Left renal pelvis (tissue), 4 donors: ENCODE measurements at places on chromosomes 11 and 22. TPM values are rescaled to one million over a fixed set of nuclear protein-coding genes. Genes with fewer than 3 reads are reported as not detected.

DNA sequence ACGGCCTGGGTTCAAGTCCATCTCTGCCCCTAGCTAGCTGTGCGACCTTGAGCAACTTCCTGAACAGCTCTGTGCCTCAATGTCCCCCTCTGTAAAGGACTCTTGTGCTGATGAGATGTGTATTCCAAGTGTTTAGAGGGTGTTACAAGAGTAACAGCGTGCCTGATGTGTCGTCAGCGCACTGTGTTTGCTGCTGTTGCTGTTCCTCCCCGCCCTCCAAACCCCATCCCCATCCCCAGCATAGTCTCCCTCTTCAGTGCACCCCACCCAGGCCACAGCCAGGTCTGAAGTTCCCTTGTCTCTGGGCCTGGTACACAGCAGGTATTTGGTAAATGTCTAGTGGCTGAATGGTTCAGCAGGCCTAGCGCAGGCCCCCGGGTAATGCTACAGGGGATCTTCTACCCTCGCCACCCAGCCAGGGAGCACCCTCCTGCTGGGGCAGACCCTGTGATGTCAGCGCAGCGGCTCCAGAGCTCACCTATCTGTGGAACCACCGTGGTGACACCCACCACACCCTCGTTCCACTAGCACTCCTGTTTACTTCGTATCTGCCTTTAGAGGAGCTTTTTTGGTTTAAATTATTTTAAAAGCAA lies 10.3 kb downstream of the CBX7 start:
- no peak for DNase-seq

DNA sequence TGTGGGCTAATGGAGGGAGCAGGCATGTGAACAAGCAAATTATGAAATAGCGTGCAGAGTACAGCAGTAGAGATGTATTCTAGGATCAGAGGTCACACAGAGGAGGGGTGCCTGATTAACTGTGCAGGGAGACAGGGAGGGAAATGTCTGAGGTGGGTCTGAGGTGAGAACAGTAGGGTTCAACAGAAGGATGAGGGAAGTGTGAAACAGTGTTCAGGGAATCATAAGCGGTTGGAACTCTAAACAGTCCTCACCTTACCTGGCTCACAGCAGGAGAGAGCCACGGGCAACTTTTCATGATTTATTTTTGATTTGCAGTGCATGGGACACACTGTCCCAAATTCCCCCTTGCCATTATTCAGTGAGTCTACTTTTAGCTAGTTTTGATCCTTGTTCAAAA lies 90.5 kb downstream of the PIWIL4 start:
- DNase-seq, result no peak

Gene SLC17A6
- polyA plus RNA-seq, result not detected

Gene ZNF70
- 8.1 TPM for polyA plus RNA-seq

Gene HTR3B
- 0.19 TPM for polyA plus RNA-seq

DNA sequence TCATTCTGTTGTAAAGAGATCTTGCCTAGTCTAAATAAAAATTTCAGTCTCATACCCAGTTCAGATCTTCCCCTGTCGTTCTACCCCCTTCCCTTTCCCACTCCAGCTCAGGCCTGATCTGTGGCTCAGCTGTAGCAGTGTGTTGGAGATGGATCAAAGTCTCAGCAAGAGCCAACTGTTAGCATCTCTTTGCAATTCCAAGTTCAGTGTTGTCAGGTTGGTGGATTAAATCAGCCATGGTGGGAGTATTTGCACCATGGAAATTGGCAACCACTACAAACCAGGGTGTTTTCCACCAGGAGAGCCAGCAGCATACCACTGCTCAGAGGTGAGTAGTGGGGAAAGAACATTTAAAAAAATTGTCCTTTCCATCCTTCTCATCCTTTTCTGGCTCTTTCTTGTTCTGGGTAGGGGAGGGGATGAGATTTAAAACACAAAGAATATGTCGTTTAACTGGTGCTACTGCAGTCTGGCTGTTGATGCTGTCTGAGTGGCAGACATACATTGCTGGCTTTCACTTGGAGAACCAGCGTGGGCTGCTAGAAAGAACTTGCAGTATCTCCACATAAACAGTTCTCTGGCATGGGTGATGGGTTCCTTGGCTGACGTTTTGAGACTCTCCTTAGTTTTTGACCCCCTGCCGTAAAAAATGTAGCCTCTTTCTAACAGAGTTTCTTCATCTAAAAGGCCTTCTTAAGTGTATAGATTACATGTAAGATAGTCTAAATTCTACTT lies 514.1 kb downstream of the RAB38 start:
- no peak for DNase-seq

- no peak for DNase-seq
These were observed 14.4 kb downstream of the EMID1 start for GRCh38 chr22:29219881-29220670.

Gene GGTLC3
- not detected for polyA plus RNA-seq

Gene CLTCL1
- polyA plus RNA-seq, result 6.7 TPM

DNA sequence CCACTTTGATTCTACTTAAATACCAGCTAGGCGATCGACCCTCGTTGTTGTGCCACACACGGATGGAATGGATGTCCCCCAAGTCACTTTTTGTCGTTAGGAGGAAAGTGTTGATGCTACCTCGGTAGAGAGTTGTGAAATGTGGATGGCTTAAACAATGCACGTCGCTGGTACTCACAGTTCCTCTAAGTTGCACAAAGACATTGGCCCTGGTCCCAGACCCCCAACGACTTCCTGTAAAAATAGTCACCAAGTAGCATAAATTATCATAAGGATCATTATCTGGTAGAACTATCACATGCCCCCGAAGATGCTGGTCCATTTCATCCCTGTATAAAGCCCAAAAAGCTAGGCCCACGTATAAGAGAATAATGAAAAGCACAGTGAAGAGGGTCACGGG lies 3.8 kb downstream of the PKDREJ start:
- DNase-seq, result no peak

GRCh38 chr11:30488304-30488998 lies 97.7 kb downstream of the MPPED2 start:
- no peak for DNase-seq

DNA sequence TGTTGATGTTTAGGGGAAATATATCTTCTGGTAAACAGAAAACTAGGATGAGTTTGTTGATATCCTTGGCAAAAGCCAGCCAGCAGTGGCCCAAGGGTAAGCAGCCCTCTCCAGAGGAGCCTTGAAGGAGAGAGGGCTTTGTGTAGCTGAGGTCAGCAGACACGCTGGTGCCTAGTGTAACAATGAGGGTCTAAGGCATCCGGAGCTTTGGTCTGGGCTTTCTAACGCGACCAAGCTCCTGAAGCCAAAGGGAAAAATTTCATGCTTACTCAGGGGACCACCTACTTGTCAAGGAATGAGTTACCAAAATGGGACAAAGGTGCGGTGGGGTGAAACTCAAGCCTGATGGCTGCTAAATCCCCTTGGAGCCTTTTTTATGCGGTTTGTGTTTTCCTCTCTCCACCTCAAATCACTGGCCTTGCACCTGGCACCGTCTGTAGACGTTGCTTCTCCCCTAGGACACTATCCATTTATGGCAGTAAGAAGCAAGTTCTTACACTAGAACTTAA lies 134.9 kb downstream of the DBX1 start:
- no peak for DNase-seq

Gene PRRG4
- polyA plus RNA-seq, result 6.6 TPM

DNA sequence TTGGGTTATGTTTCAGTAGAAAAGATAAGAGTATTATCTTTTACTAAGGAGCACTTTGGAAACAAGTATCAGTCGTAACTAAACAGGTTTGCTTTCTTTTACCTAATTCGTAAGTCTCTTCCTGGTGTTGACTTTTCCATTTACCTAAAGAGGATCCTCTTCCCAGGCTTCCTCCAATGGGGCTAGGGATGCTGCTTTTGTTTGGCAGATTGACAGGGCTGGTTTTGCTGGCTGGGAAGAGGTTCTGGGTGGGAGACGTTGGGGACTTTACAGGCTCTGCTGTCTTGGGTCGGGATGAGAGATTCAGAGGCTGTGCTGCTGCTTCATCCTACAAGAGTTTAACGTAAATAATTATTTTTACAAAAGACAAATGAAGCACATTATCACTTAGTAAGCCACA lies 306.7 kb downstream of the SOX6 start:
- no peak for DNase-seq
